Activated naive CD8-positive, alpha-beta T cell treated with anti-CD3 and anti-CD28 coated beads for 36 hours (primary cell): ENCODE measurements at places on chromosomes 12 and 14.

- peaks cover 95% of the 10 kb centered on the region for H3K27me3 ChIP-seq
- H3K36me3 ChIP-seq = no peaks in the 10 kb centered on the region
- H3K4me1 ChIP-seq = peaks cover 15% of the 10 kb centered on the region
- H3K27ac ChIP-seq = no peak overlapping the region
- H3K4me3 ChIP-seq = no peak overlapping the region
- DNase-seq = no peak
Measured at GRCh38 chr12:54042970-54043853, 10.4 kb downstream of the HOXC5 start.

DNA sequence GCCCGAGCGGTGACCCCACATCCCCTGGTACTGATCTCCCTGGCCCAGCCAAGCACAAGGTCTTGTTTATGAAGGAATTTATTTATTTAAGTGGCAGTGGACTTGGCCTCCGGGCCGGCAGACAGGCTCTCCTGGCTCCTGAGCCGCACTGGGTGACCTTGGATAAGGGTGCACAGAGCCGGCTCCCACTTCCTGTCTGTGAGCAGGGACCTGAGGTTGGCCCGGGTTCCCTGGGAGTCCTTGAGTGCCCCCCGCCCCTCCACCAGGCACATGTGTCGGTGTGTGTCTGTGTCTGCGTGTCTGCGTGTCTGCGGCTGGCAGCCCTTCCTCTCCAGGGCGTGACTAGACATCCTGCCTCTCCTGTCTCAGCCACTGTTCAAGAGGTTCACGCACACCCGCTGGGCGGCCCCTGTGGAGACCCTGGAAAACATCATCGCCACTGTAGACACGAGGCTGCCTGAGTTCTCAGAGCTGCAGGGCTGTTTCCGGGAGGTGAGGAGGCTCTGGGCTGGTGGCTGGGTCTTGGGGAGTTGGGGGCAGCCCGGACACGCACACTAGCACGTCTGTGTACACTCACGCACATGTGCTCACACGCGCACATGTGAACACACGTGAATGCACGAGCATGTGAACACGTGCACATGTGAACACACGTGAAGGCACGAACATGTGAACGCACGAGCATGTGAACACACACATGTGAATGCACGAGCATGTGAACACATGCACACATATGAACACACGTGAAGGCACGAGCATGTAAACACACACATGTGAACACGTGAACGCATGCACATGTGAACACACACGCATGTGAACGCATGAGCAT is 9.3 kb downstream of the TNFAIP2 start:
- H3K27ac ChIP-seq = no peak overlapping the region
- H3K4me1 ChIP-seq = no peaks in the 10 kb centered on the region
- H3K27me3 ChIP-seq = peaks cover under 1% of the 10 kb centered on the region
- DNase-seq = no peak

- H3K36me3 ChIP-seq = no peaks in the 10 kb centered on the region
- peaks cover 25% of the 10 kb centered on the region for H3K27me3 ChIP-seq
- no peak overlapping the region for H3K4me3 ChIP-seq
- peaks cover 9% of the 10 kb centered on the region for H3K4me1 ChIP-seq
- H3K27ac ChIP-seq = no peak overlapping the region
Measured at GRCh38 chr14:72182708-72183432, 250.6 kb downstream of the RGS6 start.

DNA sequence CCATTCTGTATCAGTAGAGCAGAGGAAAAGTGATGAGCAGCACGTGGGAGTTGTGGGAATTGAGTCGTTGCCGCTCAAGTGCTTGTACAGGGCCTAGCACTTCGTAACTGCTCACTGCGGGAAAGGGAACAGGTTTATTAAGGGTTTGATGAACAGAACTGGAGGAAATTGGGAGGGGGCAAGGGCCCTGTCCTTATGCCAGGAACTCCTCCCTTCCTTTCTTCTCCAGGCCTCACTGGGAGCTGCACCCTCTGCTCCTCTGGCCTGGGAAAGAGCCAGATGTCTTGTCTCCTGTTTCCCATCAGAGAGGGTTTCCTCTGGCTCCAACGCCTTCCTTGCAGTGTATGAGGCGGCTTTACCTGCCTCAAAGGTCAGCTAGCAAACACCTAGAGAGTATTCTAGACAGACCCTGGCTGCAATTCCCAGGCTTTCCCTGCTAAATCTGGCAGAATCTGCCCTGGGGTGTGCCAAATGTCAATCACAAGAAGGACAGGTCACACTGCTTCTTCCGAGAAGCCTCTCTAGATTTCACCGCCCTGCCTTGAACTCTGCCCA is 78.4 kb downstream of the NTF3 start:
- no peaks in the 10 kb centered on the region for H3K4me1 ChIP-seq
- H3K27ac ChIP-seq = no peak overlapping the region
- DNase-seq = no peak
- no peak overlapping the region for H3K4me3 ChIP-seq
- H3K36me3 ChIP-seq = no peaks in the 10 kb centered on the region
- H3K27me3 ChIP-seq = peaks cover 10% of the 10 kb centered on the region

DNA sequence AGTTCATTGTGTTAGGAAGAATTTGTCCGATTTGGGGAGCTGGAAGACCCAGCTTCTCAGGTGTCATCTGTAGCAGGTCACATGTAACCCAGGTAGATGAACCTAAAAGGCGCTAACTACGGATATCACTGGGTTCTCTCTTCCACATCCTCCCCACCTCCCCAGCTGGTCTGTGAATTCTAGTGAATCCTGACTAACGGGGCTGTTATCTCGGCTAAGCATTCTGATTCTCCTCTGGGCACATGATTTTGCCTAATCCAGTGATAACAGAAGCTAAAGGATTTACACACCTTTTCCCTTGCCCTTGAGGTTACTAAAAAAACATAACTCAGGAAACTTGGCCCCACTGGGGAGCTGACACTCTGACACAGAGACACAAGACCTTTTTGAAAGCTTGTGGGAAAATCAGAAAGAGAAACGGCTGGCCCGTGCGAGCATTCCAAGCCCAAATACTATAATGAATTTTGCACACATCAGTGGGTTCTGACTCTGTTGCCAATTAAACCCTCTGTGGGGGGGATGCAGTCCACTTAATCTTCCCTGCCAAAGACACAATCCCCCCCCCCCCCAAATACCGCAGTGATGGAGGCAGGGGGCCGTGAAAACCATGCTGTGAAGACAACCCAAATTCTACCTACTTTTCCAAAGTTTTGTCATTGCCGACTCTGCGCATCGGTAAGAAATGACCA is 81.0 kb upstream of the FZD10 start:
- H3K36me3 ChIP-seq = peaks cover 2% of the 10 kb centered on the region
- no peak overlapping the region for H3K4me3 ChIP-seq
- peaks cover 17% of the 10 kb centered on the region for H3K27me3 ChIP-seq

DNA sequence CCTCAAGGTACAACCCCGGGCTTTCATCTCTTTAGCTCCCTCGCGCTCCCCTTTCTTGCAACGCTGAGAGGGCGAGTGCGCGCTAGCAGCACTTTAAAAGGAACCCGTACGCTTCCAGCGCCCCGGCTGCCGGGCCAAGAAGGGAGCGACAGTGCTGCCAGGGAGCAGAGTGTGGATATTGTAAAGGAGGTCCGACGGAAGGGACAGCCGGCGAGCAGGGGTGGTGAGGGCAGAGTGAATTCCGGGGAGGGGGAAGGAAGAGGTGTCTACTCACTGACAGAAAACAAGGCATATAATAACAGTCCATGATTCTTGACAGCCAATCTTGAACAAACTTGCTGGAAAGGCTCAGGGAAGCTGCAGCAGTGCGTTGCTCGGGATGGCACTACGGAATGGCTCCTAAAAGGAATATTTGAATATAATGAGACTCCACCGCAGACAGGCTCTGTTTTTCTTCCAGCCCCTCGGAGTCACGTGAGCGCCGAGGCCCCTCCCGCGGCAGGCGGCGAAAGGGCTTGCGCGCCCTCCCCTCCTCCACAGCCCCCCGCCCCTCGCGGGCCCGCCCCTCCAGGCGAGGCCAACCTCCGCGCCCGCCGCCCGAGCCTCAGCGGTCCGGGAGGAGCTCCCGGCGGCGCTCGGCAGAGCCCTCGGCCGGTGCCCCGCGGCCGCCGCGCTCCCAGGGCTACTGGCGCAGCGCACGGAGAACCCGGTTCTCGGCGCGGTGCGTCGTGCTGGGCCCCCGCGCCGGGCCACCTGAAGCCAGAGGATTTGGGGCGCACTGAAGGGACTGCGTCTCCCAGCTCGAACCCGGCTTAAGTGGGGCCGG is 3.4 kb downstream of the BMP4 start:
- no peaks in the 10 kb centered on the region for H3K36me3 ChIP-seq
- H3K4me3 ChIP-seq = peak overlapping the region; percentile 76
- H3K27me3 ChIP-seq = peaks cover 81% of the 10 kb centered on the region
- DNase-seq = no peak
- peaks cover 27% of the 10 kb centered on the region for H3K4me1 ChIP-seq

DNA sequence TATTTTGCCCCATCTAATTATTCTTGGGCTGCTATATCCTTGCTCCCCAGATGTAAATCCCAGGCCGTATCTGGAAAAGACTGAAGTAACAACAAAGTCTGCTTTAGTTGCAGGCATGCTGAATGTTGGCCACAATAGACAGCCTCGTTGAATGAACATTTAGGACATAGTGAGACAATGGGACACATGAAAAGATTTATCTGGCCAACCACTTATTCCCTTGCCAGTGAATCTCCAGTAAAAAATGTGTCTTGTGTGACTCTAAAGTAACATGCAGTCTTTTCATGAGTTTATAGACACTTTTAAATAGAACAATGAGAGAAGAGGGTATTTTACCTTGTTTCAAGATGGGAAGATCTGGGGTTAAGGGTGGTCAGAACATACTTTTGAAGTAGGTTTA is 60.2 kb upstream of the STXBP6 start:
- DNase-seq = no peak
- peaks cover 9% of the 10 kb centered on the region for H3K27me3 ChIP-seq
- no peaks in the 10 kb centered on the region for H3K36me3 ChIP-seq
- no peak overlapping the region for H3K4me3 ChIP-seq
